ENCODE measurements at places on chromosomes 4 and X.

GRCh38 chr4:88240297-88240714, 44.1 kb downstream of the PPM1K start:
- DNase-seq, result peak; percentile 10

DNA sequence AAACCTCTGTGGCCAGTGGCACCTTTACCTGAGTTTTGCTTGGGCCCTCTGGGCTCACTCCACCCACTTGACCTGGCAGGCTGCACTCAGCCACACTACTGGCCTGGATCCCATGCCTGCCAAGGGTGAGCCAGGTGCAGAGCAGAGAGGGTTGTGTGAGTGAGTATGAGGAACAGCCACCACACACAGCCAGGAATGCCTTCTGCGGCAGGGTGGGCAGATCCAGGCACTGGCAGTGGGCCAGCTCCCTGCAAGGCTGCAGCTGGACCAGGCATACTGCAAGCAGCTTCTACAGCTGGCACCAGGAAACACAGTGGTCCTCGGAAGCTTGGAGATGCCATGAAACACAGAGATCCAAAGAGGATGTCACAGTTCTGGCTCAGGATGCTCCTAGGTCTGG, 570.1 kb upstream of the ACTRT1 start:
- DNase-seq, result no peak

DNA sequence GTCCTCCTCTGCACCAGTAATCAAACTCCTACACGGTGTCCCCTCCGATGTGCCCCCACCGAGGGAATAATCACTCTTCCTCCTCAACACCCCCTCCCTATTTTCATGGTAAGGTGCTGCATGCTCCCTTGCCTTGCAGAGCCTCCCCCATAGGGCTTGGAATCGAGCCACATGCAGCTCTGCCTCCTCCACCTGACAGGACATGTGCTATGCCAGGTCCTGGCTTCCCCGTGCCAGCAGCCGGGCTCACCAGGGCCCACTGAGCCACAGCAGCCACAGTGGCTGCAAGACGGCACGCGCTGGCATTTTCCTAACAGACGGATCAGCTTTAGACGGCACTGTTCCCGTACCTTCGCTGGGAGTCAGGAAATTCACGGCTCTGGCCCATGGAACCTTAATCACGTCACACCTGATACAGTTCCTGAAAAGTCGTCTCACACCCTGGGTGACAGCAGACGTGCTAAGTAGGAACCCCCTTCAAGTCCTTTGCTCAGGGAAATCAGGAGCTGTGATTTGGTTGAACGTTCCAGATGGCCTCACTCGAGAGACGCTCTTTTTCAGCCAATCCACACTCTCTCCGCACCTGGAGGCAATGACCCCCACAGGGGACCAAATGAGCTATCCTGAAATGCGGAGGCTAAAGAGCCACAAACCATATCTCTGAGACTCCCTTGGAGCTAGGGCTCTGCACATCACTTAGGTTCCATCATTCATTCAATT, 63.2 kb downstream of the JAKMIP1 start:
- no peak for DNase-seq

- DNase-seq, result no peak
These were observed 142.9 kb downstream of the ADGRA3 start for GRCh38 chr4:22372986-22373385.

GRCh38 chr4:109156356-109156755, 146.1 kb downstream of the COL25A1 start:
- DNase-seq, result no peak

DNA sequence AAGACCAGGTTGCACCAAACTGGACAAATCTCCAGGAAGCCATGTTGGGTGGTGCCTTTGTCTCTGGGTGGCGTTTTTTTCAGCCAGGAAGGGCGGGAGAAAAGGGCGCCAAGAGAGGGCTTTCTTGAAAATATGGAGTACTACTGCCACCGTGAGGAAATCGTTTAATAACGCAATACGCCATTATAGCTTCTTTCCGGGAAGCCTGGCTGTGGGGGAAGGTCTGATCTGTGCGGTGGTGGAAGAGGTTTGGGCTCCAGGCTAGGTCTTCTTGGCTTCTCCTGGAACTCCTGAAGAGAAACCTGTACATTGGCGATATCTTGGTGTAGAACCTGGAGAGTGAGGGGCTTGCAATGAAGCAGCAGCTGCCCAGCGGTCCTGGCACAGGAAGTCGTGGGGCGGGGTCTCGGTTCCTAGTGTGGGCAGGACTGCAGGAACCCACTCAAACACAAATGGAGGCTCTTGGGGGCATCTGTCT, 202.7 kb downstream of the OR13H1 start:
- peak; percentile 4 for DNase-seq

DNA sequence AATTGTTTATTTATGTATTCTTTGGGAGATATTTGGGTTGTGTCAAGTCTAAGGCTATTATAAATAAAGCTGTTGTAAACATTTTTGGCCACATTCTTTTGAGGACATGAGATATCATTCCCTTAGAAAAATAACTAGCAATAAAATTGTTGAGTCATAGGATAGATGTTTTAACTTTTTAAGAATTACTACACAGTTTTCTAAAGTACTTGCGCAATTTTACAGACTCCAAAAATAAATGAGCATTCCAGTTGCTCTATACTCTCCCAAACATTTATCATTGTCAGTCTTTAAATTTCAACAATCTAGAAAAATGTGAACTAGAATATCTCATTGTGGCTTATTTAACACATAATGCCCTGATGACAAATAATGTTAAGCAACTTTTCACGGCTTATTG, 189.1 kb upstream of the ADGRL3 start:
- no peak for DNase-seq

- DNase-seq, result peak; percentile 49
These were observed 550 bp downstream of the ADGRA3 start for GRCh38 chr4:22515145-22515887.

GRCh38 chrX:138057883-138058282, 492.0 kb downstream of the ZIC3 start:
- DNase-seq, result no peak

DNA sequence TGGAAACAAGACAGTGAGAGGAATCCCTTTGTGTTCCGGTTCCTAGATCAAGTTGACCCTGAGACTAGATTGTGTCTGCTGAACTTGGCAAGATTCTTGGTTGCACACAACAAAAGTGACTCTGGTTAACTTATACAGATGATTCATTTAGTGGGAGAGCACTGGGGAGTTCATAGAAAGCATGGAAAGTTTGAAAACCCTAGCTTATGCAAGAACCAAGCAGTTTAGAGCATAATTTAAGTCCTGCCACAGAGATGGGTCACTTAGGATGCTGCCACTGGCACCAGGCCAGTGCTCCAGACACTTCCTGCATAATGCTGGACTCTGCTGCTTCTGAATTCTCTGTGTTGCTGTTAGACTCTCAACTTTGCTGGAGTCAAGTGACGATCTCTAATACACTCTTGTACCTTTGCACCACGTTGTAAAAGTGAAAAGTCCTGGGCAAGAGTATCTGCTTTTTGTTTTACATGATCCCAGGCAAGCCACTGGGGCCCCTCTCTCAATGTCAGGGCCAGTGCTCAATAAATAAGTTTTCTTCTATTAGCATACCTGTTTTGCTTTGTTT, 12.7 kb upstream of the DCUN1D4 start:
- DNase-seq, result no peak

DNA sequence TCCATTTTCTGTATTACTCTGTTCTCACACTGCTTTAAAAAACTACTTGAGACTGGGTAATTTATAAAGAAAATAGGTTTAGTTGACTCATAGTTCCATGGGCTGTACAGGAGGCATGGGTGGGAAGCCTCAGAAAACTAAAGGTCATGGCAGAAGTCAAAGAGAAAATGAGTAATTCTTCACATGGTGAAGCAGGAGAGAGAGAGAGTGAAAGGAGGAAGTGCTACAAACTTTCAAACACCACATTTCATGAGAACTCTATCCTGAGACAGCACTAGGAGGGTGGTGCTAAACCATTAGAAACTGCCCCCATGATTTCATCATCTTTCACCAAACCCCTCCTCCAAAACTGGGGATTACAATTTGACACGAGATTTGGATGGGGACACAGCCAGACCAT, 108.0 kb upstream of the PBDC1 start:
- peak; percentile 85 for DNase-seq

DNA sequence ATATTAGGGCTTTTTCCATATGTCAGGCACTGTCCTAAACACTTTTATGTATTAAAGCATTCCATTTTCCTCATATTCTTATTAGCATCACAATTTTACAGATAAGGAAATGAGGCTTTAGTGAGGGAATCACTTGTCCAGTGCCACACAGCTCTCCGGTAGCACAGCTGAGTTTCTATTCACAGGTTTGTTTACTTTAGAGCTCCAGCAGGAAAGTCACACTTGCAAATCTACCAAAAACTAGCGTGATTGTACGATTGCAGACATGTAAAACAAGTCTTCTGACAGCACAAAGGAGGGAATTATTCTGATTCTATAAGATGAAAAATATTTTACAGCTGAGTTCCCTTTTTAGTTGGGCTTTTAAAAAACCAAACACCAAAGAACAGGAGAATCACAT, 472.1 kb downstream of the TMA16 start:
- no peak for DNase-seq

DNA sequence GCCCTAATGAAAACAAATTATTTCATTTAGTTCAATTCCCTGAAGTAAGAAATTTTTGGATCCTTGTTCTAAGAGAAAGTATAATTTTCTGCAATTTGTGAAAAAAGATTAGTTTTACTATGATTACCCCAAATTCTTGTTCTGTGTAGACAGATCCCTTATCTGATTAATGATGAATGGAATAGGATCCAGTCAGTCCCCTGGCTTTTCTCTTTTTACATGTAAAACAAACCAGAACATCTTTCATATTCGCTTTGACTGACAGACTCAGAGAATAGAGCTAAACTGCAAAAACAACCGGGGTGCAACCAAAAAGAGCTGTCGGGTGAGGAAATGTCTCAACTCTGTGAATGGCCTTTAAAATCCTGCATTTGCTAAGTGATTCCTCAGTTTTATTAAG, 93.4 kb upstream of the VEGFC start:
- no peak for DNase-seq

DNA sequence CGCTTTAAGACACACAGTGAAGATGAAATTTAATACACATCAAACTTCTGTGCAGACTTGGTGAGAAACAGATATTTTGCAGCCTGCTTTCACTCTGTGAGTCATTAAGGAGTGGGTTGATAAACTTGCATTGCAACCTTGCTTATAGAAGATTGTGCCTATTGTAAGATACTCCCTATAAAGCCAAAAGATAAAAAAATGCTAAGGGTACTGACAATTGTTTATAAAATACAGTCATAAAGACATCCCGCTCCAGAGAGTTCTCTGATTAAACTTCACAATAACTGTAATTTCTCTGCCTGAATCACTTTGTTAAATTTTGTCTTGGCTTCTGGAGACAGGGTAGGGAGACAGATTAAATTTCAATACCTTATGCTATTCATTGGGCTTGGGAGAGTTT, 49.1 kb downstream of the GALNT7 start:
- DNase-seq, result peak; percentile 58

GRCh38 chrX:53223955-53224859, 800 bp downstream of the KDM5C start:
- DNase-seq, result peak; percentile 9

- peak; percentile 89 for DNase-seq
These were observed 8.0 kb downstream of the FAM241A start for GRCh38 chr4:112153211-112153791.

Data from OCI-M1 (cell line).